ENCODE measurements at places on chromosomes 16 and 17.
A peak's percentile ranks its signal among the peaks of the same experiment; 100 is the strongest.

GRCh38 chr16:28974437-28975157 lies at the start of gene SPNS1:
Gene SPNS1 (plus strand): TSS chr16:28974778. CDS start chr16:28975152, 374 bp downstream.
- peak; percentile 99 for DNase-seq

DNA sequence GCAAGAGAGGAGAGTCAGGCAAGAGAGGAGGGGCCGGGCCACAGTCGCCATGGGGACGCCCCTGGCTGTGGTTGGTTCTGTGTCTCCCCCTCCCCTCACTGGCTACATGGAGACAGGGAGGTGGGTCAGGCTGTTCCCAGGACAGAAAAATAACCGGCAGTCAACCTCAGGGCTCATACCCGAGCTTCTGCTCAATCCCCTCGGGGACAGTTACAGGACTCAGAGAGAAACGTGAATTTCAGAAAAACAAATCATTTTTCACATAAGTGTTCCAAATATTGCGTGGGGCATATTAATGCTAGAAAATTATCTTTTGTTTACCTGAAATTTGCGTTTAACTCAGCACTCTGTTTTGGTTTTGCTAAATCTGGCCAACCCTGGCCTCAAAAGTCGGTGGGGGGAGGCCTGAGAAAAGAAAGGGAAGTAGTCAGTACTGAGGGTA lies 22.2 kb upstream of the CPSF4L start:
- DNase-seq: no peak

DNA sequence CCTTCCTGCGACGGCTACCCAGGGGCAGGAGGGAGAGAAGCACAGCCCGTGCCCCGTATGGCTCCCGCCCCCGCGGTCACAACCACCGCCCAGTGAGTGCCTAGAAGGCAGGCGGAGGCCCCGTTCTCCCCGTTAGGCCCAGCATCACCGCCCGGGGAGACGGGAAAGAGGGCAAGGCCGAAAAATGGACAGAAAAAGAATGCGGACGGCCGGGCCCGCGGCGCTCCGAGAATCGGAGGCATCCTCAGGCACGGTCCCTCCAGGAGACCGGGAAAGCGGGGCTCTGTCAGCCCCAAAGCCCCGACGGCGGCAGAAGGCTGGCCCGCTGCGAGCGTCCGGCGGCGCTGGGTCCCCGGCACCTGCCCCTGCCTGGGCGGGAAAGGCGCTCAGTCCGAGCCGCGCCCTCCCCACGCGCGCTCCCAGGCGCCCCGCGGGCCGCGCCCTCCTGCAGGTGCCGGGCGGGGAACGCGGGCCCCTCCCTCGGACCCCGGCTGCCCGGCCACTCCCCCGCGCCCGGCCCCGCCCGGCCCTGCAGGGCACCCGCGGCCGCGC lies 407 bp downstream of the MCRIP1 start:
- peak; percentile 56 for DNase-seq

DNA sequence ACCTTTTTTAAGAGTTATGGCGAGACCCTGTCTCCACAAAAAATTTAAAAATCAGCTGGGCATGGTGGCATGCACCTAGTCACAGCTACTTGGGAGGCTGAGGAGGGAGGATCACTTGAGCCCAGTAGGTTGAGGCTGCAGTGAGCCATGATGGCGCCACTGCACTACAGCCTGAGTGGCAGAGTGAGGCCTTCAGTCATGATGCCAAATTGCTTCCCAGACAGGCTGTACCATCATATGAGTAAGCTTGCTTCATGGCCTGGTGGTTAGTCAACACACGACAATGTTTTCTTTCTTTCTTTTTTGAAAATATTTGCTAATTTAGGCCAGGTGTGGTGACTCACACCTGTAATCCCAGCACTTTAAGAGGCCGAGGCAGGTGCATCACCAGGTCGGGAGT lies 12.5 kb downstream of the NTAN1 start:
- no peak for DNase-seq

DNA sequence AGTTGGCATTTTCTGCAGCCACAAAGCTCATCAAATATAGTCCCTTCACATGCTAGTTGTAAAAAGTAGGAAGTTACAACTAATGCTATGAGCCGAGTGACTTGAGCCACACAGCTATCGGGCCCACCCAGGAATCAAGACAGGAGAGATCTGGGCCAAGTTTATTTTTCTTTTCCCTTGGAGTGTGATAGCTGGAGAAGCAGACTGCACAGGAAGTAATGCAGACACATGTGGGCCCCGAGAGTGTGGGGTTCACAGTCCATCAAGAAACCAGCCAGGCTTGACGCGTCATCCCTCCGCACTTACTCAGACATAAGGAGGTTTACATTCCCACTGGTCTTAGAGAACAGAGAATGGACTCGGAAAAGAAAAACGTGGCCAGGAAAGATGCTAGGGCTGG lies 403.1 kb upstream of the CDH11 start:
- DNase-seq: peak; percentile 16

GRCh38 chr16:88971371-88972097 lies 5.5 kb downstream of the CBFA2T3 start:
- DNase-seq: no peak

DNA sequence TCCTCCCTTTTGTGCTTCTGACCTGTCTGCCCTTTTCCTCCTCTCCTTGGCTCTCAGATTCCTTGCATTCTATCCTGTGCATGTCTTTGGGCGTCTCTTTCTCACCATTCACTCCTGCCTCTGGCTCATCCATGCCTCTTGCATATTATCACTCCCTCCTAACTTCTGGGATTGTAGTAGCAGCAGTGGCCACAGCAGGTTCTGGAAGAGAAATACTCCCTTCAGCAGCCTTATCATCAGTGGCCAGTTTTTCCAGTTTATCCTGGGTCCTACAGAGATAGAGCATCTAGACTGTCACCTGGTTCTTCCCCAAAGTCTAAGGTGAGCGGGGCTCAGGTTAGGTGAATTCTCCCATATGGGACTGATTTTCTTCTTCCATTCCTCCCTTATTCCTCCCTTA lies 354.0 kb upstream of the CCL2 start:
- no peak for DNase-seq

All from hepatic stellate cell (primary cell).